NCI-H1105 (cell line): ENCODE measurements at places on chromosomes 4 and X.
A peak's percentile ranks its signal among the peaks of the same experiment; 100 is the strongest.

DNA sequence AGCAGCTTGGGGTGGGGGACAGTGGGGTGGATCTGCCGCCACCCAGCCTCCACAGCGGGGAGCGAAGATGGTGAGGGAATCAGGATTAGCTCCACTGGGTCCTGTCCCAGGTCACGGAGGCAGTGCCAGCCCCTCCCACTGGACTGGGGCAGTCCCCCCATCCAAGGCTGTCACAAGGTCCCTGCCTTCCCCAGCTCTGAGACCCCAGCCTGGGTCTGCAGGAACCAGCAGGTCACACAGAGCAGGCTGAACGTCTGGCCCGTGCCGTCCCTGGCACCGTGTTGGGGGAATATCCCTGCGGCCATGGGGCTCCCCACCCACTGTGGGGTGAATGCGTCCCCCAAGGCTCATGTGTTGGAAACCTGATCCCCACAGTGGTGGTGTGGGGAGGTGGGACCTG, 62.6 kb downstream of the FAM53A start:
- DNase-seq, result no peak

- peak; percentile 1 for DNase-seq
Measured at GRCh38 chrX:23633834-23634580, 33.3 kb upstream of the PRDX4 start.

DNA sequence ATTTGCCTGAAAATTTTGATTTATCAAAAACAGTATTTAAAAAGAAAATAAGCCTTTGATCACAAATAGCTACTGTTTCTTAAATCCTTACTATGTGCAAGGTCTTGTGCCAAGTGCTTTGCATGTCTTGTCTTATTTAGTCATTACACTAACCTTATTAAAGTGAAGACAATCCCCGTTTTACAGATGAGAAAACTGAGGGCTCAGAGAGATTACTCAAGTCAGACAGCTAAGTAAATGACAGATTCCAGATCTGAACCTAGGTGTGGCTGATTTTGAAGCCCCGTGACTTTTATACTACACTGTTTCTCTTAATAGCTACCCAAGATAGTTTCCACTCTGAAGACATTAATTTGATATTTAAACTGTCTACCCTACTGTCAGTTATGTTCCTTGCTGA, 38.2 kb downstream of the AFF2 start:
- no peak for DNase-seq

GRCh38 chrX:77820091-77820727, 34.2 kb upstream of the ATRX start:
- DNase-seq, result no peak

DNA sequence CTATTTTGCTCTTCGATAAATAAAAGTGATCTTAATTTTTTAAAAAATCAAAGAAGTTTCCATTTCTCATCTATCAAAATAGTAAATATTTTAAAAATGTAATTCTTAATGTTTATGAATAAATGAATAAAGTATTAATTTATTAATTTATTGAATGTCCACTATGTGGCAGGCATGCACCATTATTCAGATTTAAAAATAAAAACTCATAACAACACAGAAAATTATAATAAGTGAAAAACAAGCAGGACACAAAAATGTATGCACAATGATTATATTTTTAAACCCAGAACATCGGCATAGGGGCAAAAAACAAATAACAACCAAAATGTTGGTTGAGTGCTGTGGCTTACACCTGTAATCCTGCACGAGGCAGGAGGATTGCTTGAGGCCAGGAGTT, 5.3 kb upstream of the PYURF start:
- DNase-seq, result no peak

DNA sequence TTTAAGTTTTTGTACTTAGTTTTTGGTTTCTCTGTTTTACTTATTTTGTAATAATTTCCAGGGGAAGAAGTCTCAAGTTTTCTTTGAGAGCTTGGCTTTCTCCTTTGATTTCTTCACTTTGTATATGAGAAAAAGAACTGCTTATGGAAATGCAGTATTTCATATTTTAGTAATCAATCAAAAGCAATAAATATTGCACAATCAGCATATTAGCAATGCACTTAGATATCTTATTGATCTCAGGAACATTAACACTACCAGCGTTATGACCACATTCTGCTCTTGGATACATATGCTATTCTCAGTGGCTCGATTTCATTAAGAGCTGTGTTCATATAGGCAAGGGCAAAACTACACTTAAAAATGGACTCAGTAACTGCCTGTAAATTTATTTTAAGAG, 381.0 kb upstream of the DMD start:
- no peak for DNase-seq

DNA sequence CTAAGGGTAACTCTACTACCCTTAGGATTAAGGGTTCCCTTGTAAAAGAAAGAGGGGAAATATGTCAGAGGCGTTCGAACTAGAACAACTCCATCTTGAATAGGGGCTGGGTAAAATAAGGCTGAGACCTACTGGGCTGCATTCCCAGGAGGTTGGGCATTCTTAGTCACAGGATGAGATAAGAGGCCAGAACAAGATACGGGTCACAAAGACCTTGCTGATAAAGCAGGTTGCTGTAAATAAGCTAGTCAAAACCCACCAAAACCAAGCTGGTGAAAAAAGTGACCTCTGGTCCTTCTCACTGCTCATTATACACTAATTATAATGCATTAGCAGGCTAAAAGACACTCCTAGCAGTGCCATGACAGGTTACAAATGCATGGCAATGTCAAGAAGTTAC, 922.0 kb downstream of the DMD start:
- DNase-seq, result no peak

DNA sequence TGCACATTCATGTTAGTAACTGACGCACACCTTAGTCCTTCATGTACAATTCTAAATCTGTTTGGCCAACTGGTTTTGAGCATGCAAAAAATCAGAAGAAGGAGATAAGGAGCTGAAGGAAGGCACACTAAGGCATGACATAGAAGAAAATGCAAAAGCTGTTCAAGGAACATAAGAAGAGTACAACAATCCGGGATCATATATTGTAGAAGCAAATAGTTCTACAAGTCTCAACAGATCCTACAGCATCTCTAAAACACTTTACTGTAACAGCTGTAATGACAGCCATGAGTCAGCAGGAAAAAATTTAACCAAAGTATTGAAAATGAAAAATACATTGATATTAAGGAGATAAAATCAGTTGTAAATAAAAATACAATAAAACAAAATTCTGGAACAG, 57.7 kb downstream of the KLHL13 start:
- DNase-seq, result no peak

GRCh38 chrX:111319451-111319850, 49.2 kb upstream of the CAPN6 start:
- no peak for DNase-seq

DNA sequence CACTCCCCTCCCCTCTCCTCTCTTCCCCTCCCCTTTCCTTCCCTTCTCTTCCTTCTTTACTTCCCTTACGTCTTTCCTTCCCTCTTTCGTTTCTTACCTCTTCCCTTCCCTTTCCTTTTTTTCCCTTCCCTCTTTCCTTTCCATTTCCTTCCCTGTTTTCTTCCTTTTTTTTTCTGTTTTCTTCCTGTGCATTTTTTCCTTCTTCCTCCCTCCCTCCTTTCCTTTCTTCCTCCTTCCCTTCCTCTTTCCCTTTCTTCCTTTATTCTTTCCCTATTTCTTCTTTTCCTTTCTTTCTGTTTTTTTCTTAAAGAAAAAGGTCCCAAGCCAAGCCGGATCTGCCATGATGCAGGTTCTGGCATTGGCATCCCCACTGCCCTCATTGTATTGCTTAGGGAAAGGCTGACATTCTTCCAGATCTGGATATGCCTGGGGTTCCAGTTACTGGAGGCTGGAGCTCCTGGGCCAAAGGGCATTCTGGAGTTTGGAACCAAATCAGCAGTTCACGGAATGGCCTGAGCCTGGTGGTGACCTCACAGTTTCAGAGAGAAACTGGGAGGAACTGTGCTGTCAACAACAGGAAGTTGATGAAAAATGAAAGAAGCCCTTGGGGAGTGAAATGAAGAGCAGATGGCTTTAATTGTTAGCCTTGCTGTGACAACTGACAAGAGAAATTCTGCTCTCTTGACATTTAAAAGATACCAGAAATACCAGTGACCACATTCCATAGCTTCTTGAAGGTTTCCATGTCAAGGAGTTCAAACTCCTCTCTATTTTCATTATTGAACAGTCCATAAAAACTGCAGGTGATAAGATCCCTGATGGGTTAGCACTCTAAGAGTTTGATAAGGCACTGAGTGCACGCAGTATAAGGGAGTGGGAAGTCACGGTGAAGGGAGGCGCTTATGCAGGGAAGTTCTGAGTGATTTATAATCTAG, 622.1 kb downstream of the SPRY1 start:
- DNase-seq, result no peak

- DNase-seq, result no peak
Measured at GRCh38 chrX:24145303-24146186, 4.0 kb upstream of the ZFX start.

- DNase-seq, result no peak
Measured at GRCh38 chrX:50054147-50054546, 131.8 kb downstream of the CLCN5 start.

DNA sequence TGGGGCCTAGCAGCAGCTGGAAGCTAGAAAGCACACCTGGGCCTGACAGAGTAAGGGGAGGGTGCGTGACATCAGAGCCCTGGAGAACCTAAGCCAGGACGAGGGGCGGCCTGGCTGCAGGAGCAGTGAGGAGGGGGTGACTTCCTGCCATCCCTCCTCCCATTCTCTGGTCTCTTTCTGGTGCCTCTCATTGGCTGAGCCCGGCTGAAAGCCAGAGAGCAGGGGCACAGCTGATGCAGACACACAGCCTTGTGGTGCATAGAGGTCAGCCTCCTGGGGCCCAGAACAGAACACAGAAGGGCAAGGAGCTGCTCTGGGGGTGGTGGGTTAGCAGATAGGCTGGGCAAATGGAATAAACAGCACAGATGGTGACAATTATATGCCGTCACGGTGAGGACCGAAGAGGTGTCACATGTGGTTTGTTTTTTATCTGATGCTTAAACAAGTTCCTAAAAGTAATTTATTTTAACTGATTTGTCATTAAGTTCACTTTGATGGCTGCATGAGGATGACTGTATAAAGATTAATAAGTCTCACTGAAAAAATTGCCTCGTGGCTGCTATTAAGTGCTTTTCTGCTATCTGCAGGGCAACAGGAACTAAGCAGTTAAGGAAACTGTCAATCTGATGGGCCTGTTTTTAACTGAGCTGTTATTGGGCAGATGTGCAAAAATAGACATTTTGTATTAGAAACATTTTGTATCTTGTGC, 102.0 kb downstream of the FNIP2 start:
- DNase-seq, result no peak
